ENCODE measurements at places on chromosomes 3 and 15.

DNA sequence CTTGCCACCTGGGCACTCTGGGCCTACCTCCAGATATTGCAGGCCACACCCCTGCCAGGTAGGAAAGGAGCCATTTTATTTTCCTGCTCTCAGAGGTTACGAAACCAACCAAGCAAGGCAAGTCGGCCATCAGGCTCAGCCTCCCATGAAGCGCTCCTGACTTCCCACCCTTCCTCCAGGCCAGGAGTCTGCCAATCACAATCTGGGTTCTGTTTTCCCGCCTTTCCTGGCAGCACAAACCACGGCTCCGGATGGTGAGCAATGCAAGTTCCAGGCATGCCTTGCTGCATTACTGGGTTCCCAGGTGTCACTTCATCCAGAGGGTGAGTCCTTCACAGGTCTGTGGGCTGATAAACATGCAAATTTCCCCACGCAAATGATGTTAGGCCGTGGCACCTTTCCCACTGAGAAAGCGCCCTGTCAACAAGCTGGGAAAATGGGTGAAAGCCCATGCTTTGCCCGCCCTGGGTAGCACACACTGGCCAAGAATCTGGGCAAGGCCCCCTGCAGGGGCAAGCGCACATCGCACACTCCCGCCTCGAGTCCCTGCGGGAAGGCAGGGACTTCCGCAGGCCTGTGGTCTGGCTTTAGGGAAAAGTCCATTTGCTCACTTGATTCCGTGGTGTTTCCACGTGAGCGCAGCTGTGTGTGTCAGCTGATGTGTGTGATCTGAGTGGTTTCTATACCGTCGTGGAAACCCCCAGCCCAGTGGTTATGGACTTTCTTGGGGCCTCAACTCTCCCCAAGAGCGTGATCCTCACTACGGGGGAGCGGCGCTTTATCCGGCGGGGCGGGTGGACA, 61.6 kb upstream of the RYK start:
- no peak for DNase-seq

DNA sequence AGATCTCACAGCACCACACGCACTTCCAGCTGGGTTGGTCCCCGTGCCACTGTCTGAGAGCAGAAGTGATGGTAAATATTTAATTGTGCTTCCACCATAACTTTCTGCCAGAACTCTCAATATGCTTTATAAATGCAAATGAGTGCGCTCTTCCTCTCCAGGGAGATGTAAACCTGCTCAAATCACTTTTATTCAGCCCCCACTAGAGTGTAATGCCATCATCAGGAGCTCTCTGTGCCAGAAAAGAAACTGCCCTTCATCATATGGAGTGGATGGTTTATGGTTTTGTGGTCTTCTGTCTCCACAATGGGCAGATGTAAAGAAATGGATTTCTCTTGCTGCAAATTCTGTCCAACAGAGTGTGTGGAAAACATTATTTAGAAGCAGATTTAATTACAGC, 127.0 kb downstream of the EPHB1 start:
- DNase-seq, result no peak

GRCh38 chr3:159787178-159787574, 201.5 kb upstream of the IL12A start:
- DNase-seq, result no peak

DNA sequence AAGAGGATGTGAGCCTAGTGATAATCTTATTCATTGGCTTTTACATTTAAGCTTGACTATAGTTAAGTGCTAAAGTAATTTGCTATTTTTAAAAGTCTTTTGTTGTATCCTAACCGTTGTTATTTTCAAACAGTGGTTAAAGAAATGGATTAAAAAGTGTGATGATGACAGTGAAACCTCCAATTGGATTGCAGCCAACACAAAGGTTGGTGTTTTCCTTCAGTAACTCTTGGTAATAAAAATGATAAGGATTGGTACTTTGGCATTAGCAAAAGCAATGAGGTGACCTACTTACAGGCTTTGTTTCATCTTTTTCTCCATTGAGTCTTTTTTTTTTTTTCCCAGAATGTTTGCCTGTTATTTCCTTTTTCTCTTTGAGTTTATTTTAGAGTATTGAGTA, 87.5 kb upstream of the GOLGA6B start:
- DNase-seq, result no peak

GRCh38 chr3:172312711-172313110, 135.5 kb downstream of the GHSR start:
- no peak for DNase-seq
